ENCODE measurements at places on chromosomes 6 and 20.
A peak's percentile ranks its signal among the peaks of the same experiment; 100 is the strongest.

DNA sequence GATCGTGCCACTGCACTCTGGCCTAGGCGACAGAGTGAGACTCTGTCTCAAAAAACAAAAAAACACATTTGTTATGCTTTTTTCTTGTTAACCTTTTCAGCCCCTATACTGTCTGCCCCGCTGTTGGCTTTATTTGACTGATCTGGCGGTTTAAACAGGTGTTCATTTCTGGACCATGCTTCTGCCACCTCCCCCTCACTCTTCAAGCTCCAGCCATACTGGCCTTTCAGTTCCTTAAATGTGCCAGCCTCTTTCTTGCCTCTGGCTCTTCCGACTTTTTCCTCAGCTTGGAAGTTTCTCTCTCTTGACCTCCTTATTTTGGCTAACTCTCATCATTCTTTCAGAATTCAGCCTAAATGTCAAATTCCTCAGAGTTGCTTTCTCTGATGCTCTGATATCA lies 35.2 kb upstream of the TXLNB start:
- no peak for DNase-seq

DNA sequence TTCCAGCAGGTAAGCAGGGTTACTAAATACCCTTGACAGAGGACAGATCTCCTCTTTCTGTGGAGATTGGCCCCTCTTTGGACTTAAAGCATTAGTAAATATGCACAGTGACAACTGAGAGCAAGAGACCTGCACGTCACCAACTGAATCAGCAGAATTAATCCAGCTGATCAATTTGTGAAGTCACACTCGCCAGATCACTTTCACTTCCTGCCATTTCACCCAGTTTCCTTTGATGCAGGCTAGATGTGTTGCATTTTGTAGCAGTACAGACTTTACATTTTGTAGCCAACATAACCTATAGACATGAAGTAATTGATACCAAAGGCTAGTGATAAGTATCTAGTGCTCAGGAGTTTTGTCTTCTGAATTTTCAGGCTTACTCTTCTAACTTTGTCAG lies 11.9 kb downstream of the SYNE1 start:
- no peak for DNase-seq

DNA sequence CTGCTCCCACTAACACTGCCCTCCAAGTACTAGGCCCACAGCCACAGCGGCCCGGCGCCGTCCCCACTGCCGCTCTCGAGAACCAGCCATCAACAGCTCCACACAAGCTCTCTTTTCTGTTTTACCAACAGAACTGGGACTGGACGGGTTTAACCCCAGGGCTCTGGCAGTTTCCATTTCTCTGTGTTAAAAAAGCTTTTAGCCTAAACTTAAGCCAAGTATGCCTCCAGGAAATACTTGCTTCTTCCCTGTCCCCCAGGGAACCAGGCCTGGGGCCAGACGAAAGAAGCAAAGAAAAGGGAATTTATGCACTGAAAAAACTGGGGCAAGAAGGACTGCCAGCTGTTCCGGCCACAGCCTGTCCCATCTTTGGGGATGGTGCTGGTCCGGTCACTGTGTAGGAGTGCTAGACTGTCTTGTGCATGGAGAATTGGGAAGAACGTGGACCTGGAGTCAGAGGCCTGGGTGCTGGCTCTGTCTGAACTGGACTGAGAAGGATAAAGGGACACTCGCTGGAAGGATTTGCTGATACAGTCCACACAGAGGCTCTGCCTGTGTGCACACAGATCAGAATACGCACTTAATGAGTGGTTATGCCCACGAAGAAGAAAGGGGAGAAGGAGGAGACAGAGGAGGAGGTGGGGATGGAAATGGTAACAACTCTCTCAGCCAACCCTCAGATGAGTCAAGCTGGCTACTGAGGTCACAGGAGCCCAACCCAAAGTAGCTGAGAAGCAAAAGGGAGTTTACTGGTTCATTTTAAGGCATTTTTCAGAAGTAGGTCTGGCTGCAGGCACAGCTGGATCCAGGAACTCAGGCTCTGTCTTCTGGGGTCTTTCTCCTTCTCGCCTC lies 254.4 kb upstream of the PMEPA1 start:
- no peak for DNase-seq

DNA sequence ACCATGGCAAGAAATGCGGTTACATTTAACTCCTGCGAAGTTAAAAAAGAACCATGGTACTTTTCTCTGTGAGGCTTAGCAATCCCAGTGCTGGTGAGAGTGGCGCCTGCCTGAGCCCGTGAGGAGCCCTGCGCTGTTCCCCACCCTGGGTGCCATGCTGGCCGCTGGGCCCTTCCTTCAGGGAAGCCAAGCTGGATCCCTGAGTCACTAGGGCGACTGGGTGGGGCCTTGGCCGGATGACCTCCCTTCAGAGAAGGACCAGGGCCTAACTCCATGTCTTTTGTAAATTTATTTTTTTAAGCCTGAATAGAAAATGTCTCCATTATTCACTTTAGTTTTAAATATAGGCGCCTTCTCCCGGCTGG lies 209.1 kb downstream of the ERMARD start:
- DNase-seq: no peak

DNA sequence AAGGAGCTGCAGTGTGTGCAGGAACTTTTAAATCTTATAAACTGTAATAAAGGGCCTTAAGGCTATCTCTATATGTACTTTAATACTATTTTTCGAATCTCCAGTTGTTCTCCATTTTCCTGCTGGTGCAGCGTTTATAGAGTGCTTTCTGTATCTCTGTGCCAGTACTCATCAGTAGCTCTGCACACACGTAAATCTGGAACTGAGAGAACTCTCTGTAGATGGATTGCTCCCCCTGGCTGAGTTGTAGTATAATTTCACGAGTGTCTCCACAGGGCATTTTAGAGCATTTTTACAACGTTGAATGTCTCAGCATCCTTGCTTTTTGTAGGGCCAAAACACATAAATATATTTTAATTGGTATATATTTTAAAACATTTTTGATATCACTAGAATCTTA lies 256.5 kb downstream of the TRDN start:
- DNase-seq: peak; percentile 70

GRCh38 chr20:8082025-8082424 lies 50.0 kb upstream of the PLCB1 start:
- DNase-seq: no peak

- DNase-seq: no peak
These were observed 43.7 kb downstream of the TRMT11 start for GRCh38 chr6:126030045-126030444.

- DNase-seq: peak; percentile 41
These were observed 5.8 kb upstream of the PACSIN1 start for GRCh38 chr6:34459899-34460593.

DNA sequence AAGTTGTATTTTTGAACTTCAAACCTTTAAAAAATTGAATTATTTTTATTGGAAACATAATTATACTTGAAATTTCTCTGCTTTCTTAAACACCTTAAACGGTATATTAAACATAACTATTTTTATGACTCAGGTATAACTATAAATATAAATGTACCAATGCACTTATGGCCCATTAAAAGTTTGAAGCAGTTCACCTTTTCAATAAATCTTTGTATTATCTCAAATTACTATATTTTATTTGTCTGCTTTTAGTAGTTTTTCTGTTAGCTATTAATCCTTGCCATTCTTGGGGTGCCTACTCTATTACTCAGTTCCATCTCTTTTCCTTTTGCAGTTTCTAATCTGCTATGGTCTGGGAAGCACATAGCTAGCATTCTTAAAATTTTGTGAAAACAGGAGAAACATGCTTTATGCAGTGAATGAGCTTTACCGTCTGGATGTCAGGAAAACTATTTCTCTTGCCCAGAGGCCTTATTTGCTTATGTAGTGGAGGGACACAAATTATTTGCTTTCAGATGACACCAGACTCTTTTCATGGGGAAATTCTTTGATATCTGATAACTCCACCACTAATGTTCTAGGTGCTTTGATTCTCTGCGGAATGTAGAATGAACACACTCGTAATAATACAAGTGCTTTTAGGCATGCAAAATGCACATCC lies 378.9 kb upstream of the CITED2 start:
- DNase-seq: no peak

- no peak for DNase-seq
These were observed 810 bp upstream of the ABHD16B start for GRCh38 chr20:63860325-63861051.

DNA sequence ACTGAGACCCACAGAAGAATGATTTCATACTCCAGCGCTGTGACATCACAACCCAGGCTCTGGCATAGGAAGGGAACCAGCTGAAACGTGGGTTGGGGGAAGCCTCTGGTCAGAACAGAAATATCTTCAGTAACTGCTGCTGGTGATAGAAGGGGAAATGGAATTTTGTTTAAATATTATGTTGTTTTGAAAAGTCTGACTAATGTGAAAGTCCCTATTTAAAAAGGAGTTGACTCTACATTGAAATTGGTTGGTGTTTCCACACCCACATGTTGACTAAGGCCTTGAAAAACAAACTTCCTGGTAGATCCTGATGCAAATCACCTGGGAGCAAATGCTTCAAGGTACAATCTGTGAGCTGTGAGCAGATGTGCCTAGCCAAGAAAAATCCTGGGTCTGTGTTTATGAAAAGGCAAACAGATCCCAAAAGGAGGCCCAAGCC lies 24.5 kb upstream of the TCP11 start:
- DNase-seq: no peak

- DNase-seq: no peak
These were observed 77.0 kb downstream of the TBX18 start for GRCh38 chr6:84687431-84687830.

DNA sequence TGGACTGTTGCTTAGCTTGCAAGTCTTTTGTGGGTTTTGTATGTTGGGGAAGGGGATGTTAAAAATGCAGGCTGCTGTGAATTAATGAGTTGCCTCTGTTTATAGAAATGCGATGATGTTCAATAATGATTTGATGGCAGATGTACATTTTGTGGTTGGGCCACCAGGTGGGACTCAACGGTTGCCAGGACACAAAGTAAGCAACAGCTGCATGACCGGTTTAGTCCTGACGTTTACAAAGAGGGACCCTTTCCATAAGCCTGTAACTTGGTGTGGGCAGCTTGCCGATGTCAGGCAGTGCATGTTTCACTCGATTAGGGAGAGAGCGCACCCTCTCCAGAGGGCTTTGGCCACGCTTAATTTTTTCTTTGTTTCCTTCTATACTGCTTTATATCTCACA lies 1.3 kb downstream of the BTBD3 start:
- DNase-seq: peak; percentile 61

- no peak for DNase-seq
These were observed 7.8 kb downstream of the SMIM13 start for GRCh38 chr6:11101417-11101816.

DNA sequence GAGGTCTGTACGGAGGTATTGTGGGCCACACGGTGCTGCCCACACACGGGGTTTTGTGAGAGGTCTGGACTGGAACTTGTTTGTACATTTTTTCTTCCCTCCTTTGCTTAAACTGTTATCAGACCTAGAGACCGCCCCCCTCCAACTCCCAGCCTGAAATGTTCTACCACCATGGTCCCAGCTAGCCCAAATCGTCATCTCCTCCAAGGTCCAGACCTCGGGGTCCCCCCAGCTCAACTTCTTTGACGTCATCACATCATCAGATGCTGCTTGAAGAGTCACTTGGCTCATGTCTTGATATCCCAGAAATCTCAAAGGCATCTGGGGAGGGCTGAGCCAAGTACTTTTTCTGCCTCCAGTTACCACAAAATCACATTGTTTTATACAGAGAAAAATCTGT lies 2.8 kb upstream of the CCDC170 start:
- no peak for DNase-seq

DNA sequence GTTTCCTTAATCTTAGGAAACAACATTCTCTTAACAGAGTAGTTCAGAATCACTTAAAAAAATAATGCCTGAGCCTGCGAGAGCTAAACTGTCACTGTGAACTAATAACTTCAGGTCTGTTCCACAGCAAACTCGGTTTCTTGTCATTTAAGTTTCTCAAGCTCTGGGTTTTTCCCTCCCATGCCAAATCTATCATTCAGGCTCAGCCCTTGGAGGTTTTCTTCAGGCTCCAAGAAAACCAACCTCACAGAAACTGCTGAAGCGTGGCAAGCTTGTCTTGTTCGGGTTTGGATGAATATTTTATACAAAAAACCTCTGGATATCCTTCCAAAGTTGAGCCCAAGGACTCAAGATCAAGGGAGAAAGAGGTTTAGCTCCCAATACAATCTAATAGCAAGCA lies 99.7 kb upstream of the SNX9 start:
- no peak for DNase-seq

DNA sequence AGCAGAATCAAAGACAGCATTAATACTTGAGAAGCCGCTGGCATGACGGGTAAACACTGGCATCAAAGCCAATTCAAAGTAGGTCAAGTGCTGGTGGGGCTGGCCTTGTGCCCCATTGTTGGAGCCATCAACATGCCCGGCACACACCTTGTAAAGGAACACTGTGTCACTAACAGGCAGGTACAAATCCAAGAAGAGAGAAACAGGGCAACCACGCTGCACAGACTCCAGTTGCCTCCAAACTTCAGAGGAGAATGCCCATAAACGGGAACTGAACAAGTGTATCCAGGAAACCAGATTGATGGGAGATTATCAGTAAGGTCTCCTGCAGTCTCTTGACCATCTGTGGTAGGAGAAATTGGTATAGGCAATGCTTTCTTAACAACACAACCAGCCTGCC lies 127.0 kb upstream of the STXBP5 start:
- DNase-seq: no peak

GRCh38 chr20:12311094-12311865 lies 393.6 kb downstream of the BTBD3 start:
- DNase-seq: no peak

GRCh38 chr6:129451187-129451586 lies 258.8 kb downstream of the ARHGAP18 start:
- no peak for DNase-seq

DNA sequence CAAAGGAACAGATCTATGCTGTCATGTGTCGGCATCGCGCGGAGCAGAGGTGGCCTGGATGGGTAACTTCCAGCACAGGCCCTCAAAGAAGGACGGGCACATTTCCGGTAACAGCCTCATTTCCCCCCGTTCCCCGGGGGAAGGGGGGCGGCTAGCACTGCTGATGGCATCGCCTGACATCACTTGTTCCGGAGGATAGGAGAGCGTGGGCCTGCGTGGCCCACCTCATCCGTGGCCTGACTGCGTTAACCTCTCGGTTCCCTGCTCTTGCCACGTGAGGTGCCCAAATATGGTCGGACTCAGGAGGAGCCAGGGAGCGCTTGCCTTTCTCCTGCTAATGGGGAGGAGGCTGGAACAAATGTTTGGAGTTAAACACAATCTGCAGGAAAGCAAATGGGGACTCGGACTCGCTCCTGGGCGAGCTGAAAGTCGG lies at the start of gene AKAP12:
Gene AKAP12, plus strand, starts transcription at position 365 of the 433 bp plus-strand sequence. CDS start 596 bp downstream, outside the sequence.
- DNase-seq: no peak

DNA sequence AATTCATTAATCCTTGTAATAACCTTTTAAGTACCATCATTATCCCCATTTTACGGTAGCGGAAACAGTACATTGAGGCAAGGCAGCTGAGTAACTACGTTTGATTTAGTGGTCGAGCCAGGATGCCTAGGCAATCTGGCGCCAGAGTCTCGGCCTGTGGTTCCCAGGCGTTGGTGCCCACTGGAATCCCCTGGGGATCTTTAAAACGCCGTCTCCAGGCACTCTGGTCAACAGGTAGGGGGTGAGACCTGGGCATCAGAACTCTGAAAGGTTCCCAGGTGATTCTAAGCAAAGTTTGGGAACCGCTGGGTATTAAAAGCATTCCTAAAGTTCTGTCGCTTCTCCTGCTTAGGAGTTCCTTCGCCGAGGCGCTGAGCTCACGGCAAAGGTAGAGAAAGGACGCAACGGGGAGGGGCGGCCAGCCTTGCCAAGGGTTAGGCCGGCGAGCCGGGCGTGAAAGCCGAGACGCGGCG lies 939 bp downstream of the DTNBP1 start:
- no peak for DNase-seq

- DNase-seq: no peak
These were observed 43.2 kb upstream of the GABRR1 start for GRCh38 chr6:89260310-89260709.

- no peak for DNase-seq
These were observed 21.2 kb upstream of the SNRPB2 start for GRCh38 chr20:16708602-16709001.

GRCh38 chr20:58923117-58923712 lies 57.8 kb upstream of the NELFCD start:
- no peak for DNase-seq
